ENCODE measurements at places on chromosomes 16 and 17.
A peak's percentile ranks its signal among the peaks of the same experiment; 100 is the strongest.

DNA sequence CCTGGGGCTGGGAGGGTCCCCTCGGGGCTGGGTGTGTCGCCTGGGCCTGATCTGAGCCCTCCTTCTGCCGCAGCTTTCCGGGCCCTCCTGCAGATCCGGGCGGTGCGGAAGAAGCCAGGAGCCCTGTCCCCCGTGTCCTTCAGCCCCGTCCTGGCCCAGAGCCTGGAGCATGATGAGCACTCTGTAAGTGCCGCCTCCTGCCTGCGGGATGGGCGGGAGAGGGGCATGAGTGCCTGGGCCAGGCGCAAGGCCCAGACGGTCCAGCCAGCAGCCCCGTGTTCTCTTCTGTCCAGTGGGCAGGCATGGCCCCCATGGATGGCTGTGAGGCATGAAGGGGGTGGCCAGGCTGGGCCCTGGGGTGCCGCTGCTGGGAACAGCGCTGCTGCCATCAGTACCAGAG is 16.0 kb upstream of the NUDT16L1 start:
- no peak for DNase-seq

- DNase-seq, result peak; percentile 89
Measured at GRCh38 chr17:50909765-50910605, 43.8 kb upstream of the TOB1 start.

- peak; percentile 78 for DNase-seq
Measured at GRCh38 chr17:63998050-63998720, at the start of gene PRR29. PRR29 (plus strand) TSS chr17:63998351; CDS start chr17:63998365, 14 bp downstream.

DNA sequence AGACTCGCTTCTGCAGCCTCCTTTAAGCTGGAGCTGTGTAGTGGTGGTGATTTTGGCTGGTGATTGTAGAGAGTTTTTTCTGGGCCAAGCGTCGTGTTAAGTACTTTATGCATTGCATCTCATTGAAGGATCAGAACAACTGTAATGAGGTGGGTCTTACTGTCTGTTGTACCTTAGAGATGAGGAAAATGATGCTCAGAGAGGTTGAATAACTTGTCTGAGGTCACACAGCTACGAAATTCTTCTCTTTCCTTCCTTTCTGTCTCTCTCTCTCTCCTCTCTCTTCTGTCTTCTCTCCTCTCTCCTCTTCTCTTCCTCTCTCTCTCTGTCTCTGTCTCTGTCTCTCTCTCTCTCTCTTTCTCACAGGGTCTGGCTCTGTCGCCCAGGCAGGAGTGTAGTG is 82.8 kb downstream of the CNGB1 start:
- DNase-seq, result no peak

- no peak for DNase-seq
Measured at GRCh38 chr16:24141466-24141865, 114.7 kb upstream of the CACNG3 start.

GRCh38 chr16:1081734-1082265 is 9.3 kb downstream of the SSTR5 start:
- DNase-seq, result no peak

DNA sequence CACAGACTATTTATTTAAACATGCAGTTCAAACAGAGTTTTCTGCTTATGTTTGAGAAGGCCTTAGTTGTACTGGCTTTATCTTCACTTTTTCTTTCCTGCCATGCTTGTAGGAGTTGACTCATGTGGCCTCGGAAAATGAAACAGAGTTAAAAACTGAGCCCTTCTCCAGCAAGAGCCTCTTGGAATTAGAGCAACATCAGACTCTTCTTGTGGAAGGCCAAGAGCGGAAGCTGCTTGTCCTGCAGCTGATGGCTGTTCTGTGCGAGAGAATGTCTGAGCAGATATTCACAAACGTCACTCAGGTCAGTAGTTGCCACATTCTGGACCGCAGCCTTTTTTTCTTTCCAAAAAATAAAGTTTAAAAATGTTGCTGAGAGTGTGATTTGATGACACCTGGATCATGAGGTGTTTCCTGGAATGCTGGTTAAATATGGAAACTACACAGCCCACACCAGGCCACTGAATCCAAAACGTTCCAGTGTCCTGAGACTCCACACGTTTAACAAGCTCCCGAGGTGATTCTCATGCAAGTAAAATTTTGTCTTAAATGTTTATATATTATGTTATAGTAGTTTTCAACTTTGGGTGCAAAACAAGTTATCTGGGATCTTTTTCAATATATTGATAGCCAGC is 65.9 kb downstream of the TANGO6 start:
- no peak for DNase-seq

DNA sequence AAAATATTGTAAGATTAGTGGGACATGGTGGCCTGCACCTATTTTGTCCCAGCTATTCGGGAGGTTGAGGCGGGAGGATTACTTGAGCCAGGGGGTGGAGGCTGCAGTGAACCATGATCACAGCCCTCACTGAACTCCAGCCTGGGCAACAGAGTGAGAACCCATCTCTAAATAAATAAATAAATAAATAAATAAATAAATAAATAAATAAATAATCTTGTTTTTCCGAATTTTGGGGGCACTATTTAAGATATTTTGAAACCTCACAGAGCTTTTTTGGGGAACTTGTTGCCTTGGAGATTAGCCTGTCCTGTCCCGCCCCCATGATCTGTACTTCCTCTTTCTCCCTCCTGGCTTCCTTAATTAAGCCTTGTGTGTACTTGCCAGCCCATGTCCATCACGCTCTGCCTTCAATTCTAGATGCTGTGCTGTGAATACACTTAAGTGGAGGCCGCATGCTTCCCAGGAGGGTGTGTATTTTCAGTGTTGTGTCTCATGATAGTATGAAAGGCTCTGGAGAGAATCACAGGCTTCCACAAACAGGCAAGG is 4.4 kb downstream of the LGALS9 start:
- no peak for DNase-seq

- no peak for DNase-seq
Measured at GRCh38 chr16:80066805-80067580, 466.5 kb upstream of the MAF start.

DNA sequence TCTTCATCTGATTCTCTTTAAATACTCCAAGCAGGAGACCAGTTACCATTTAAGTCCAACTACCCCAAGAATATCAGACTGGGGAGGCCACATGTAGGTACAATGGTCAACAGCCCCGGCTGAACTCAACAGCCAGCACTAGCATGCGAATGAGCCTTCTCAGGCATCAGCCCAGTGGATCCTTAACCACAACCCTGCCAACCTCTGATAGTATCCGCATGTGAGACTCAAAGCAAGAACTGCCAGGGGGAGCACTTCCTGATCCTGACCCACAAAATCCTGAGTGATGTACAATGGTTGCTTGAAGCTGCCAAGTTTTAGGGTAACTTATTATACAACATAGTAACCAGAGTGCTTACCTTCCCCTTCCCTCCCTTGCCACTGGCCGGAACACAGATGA is 4.0 kb downstream of the PYY start:
- no peak for DNase-seq

DNA sequence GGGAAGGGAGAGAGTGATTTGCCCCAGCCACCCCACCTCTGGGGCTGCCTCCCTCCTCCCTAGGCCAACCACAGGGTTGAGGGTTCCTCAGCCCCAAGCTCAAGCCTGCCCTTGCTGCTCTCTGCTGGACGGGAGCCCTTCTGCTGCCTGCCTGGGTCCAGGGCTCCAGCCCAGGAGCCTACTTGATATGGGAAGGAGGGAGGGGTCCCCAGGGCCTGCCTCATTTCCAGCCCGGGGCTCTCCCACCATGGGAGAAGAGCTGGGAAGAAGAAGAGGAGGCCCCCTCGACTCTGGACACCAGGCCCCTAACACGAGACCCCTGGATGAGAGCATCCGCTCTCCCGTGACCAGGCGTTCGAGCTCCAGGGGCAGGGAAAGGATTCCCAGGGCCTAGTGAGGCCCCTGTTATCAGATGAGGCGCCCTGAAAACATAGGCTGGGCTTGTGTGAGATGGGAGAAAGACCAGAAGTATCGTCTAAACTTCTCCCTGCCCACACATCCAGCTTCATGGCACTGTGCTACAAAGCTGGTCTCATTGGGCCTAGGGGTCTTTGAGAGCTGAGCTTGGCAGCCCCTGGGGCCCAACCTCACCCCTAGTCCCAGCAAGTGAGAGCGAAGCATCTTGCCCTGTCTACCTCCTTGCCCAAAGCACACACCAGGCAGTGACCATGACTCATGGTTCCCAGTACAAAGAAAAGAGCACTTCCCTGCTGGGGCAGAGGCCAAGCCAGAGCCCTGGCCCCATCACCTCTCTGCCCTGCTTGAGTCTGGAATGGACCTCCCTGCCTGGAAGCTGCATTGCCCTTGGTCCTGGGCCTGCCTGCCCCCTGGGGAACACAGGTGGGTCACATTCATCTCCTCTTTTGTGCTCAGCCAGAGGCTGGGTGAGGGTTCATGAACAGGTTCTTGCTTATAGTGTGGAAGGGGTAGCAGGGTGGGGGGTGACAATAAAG is 987 bp downstream of the SLC16A5 start:
- DNase-seq, result peak; percentile 46

DNA sequence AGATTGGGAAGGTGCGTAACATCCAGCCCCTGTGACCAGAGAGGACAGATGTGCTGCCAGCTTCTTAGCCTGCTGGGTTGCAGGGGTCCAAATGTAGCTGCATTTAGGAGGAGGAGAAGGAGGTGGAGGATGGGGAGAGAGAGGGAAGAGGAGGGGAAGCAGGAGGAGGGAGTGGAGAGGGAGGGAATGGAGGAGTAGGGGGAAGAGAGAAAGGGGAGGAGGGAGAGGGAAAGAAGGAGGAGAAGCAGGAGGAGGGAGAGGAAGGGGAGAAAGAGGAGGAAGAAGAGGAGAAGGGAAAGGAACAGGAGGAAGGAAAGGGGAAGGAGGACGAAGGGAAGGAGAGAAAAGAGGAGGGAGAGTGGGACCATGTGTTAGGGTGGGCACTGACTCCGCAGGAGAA is 108.6 kb downstream of the ABCC12 start:
- DNase-seq, result no peak

- DNase-seq, result no peak
Measured at GRCh38 chr17:42920922-42921321, 20.3 kb downstream of the G6PC1 start.

DNA sequence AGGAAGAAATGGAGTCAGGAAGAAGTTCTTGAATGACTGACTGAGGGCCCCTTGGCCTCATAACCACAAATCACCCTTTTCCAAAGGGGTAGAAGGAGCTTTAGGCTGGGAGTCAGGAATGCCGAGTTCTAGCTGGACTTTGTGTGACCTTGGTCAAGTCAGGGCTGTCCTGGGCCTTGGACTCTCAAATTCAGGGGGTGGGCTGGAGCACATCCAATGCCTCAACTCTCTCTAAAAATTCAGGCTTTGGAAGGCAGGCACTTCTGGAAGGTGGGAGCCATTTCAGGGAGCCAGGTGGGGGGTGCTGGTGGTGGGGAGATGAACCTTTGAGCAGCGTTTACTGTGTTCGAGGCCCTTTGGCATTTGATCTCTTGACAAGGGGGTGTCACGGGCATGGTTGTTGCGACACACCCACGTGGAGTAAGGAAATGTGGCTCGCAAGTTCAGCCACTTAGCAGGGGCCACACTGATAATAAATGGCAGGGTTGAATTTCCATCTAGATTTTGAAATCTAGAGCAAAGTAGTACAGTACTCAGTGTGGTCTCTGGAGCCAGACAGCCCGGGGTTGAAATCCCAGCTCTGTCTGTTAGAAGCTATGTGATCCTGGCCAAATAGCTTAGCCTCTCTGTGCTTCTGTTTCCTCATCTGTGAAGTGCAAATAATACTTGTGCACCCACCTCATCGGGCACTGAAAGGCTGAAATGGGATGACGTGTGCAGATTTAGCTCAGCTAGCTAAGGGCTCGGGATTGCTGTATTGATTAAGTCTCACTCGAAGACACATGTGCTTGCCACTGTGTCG is 47.1 kb upstream of the CIBAR2 start:
- DNase-seq, result no peak

GRCh38 chr16:79175286-79176057 is 425.1 kb downstream of the MAF start:
- DNase-seq, result no peak

DNA sequence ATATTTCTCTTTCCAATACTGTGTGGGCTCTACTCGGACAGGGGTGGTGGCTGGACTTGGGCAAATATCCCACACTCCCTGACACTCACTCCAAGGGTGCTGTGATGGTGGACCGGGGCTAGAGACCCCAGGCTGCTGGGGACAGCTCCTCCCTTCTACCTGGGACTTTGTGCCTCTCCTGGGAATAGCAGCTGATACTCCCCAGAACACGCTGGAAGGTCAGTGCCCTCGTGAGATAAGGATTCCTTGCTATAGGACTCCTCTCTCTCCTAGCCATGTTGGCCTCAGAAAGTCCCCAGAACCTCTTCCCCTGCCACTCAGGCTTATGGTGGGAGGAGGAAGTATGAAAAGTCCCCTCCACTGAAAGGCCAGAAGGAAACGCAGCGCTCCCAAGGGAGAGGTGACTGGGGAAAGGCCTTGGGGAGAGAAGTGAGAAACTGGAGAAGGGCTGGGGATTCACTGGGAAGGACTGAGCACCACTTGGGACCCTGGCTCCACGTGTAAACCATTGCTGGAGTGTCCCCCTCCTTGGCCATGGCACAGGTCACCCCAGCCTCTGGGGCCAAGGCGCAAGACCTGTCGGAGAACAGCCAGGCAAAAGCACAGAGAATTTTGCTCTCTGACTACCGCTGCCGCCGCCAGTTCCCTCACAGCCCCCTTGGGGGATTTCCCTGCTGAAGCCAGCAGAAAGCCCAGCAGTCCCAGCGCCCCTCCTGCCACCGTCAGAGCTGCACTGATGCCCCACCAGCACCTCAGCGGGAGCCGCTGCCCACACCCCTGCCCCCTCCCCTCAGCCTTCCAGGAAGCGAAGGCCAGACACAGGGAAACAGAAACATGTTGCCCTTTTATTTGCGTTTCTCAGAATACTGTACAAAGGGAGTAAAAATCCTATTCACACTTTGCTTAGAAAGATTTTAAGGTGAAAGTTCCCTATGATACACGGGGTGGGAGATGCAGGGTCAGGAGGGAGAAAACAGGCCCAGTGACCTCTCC is 2.1 kb upstream of the GSDMB start:
- peak; percentile 63 for DNase-seq

- DNase-seq, result peak; percentile 75
Measured at GRCh38 chr16:27237219-27238015, 31.2 kb downstream of the NSMCE1 start.

DNA sequence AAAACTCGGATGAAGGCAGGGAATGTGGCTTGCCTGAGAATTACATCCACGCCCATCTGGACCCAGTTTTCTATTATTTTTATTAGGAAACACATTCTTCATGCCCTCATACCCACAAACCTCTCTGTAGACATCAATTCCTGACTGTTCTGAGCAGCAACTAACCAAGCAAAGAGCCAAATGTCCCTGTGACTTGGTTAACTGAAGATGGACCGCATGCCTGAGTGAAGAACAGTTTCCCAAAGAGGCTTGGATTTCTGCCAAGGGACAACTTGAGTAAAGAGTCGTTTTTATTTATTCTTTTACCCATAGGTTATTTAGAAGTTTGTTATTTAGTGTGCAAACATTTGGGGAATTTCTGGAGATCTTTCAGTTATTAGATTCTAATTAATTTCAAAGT is 259.8 kb downstream of the GRIN2A start:
- no peak for DNase-seq

DNA sequence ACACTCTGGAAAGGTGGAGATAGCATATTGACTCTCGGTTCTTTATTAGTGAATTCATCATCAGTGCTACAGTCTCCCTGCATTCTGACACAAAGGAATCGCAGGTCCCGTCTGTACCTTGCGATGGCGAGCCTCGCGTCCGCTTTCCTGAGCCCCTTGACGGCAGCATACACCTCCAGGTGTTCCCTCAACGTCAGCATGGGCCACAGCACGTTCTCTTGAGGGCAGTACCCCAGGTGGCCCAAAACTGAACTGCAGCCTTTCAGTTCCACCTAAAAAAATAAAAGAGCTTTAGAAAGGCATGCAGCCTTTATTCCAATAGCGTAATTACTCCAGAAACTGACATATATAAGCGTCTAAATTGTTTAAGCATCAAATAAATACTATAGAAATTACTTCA is 24.2 kb upstream of the ABCA9 start:
- DNase-seq, result no peak

Measured in CD4-positive, alpha-beta T cell treated with Interleukin-4 for 1 hour (primary cell).